ENCODE measurements at places on chromosomes 13 and 19.

GRCh38 chr13:37868691-37869505 is 674 bp downstream of the TRPC4 start:
- no peak for DNase-seq
- no peaks in the 10 kb centered on the region for H3K27me3 ChIP-seq
- peaks cover 35% of the 10 kb centered on the region for H3K4me1 ChIP-seq
- H3K36me3 ChIP-seq: no peaks in the 10 kb centered on the region

- no peak for DNase-seq
- no peaks in the 10 kb centered on the region for H3K36me3 ChIP-seq
- H3K4me1 ChIP-seq: no peaks in the 10 kb centered on the region
- H3K4me3 ChIP-seq: no peak overlapping the region
- no peak overlapping the region for H3K27ac ChIP-seq
- H3K27me3 ChIP-seq: peaks cover 47% of the 10 kb centered on the region
Measured at GRCh38 chr13:46881621-46882020, 15.2 kb downstream of the HTR2A start.

- H3K4me1 ChIP-seq: no peaks in the 10 kb centered on the region
- no peaks in the 10 kb centered on the region for H3K27me3 ChIP-seq
- H3K36me3 ChIP-seq: no peaks in the 10 kb centered on the region
- no peak overlapping the region for H3K4me3 ChIP-seq
- no peak overlapping the region for H3K27ac ChIP-seq
- DNase-seq: no peak
Measured at GRCh38 chr13:77902319-77902963, 16.2 kb downstream of the EDNRB start.

DNA sequence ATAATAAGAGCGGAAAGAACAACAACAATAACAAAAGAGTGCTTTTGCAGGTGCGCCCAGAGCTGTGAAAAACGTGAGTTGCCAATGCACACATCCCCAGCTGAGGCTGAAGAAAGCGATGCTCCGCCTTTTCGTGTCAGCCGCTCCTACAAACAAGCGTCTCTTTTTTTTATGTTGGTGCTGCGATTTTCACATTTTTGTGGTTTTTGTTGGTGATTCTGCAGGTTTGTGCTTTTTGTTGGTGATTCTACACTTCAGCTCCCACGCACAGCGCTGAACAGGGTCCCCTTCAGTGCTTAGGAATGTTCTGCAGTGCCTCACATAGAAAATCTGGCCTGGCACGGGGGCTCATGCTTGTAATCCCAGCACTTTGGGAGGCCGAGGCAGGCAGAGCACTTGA is 7.3 kb upstream of the SBK3 start:
- no peak for DNase-seq
- peak overlapping the region; percentile 92 for H3K27ac ChIP-seq
- H3K4me1 ChIP-seq: peaks cover 49% of the 10 kb centered on the region
- H3K27me3 ChIP-seq: no peaks in the 10 kb centered on the region
- H3K36me3 ChIP-seq: no peaks in the 10 kb centered on the region
- H3K4me3 ChIP-seq: peak overlapping the region; percentile 16

DNA sequence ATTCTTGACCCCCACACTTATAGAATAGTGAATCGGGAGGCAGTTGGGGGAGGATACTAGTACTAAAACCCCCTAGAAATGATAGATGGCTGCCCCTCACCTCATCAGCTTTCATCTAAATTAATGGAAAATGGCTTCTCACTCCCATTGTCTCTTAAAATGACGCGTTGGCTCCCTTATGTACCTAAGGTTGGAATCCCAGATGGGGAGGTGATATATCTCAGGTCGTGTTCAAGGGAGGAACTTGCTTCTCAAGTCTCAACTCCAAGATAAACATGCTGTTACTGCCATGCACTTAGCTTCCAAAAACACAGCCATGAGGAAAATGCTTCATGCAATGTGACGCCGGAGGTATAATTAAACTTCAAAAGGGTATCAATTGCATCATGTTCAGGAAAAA is 18.8 kb upstream of the UBE2L5 start:
- no peaks in the 10 kb centered on the region for H3K27me3 ChIP-seq
- no peak for DNase-seq
- H3K36me3 ChIP-seq: no peaks in the 10 kb centered on the region
- H3K27ac ChIP-seq: no peak overlapping the region

GRCh38 chr19:38788478-38789243 is at the start of gene LGALS7B:
LGALS7B (plus strand) TSS chr19:38789200; CDS start chr19:38789227, 27 bp downstream.
- H3K4me3 ChIP-seq: no peak within 1 kb of the TSS
- no peak within 1 kb of the TSS for H3K27ac ChIP-seq
- no peak for DNase-seq
- no peaks in the 10 kb centered on the region for H3K36me3 ChIP-seq

GRCh38 chr13:114115191-114115671 is 17.2 kb downstream of the RASA3 start:
- no peak for DNase-seq
- peaks cover 3% of the 10 kb centered on the region for H3K36me3 ChIP-seq
- H3K27ac ChIP-seq: peak overlapping the region; percentile 92
- peaks cover 74% of the 10 kb centered on the region for H3K4me1 ChIP-seq

Measured in osteocyte (in vitro differentiated cells).